ENCODE measurements at places on chromosomes 7 and 10.

DNA sequence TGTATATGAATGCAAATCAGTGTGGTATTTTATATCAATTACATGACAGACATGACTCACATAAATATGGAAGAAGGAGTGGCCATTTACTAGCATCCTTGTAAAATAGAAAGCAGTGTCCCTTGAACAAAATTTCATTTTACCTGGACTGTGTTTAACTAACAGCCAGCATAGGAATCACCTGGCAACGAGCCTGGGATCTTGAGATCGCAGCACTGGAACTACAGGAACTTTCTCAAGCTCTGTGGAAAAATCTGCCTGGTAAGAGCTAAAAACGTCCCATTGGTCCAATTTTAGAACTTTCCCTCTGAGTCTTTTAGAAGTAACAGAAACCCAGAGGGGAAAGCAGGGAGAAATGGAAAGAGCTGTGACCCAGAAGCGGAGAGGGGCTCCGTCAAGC lies 68.9 kb upstream of the AMPH start:
- DNase-seq: no peak

DNA sequence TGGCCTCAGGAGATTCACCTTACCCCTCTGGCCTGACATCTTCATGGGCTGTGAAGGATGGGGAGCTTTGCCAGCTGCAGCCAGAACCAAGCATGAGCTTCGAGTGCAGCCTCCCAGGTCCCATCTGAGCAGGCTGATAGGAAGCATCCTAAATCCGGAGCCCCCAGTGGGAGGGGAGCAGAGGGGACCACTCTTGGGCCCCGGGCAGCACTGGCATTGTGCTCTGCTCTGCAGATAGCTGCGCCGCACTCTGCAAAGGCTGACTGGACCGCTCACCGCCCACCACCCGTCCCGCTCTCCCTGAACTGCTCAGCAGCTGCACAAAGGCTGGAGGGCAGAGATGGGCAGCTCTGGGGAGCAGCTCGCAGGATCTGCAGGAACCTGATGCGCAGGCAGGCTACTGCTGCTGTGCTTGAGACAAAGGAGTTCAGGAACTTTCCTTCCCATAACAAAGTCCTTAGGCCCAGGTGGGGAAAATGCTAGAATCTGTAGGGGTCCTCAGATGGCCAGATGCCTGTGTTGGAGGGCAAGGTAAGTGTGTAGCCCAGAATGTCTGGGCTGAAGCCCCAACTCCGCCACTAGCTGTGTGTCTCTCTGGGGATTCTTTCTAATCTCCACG lies 51.8 kb downstream of the ARHGAP22 start:
- no peak for DNase-seq

- DNase-seq: no peak
These were observed 420.6 kb downstream of the ARL4A start for GRCh38 chr7:13108061-13108460.

- no peak for DNase-seq
These were observed 346.9 kb downstream of the RNLS start for GRCh38 chr10:88236121-88236743.

GRCh38 chr7:114622221-114622620 lies 207.6 kb downstream of the FOXP2 start:
- DNase-seq: no peak

DNA sequence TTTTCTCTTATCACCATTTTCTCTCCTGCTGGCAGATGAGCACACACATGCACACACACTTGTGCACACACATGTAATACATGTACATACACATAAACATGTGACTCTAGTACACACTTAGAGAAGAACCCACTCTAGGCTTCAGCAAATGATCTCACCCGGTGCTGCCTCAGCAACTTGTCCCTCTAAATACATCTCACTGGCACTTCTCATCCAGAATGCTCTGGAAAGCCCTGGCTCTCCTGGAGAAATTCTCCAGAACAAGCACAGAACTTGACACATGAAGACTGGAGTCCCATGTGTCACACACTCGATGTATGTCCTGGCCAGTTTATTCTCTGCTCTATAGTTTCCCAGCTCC lies 254.9 kb downstream of the ELMO1 start:
- DNase-seq: no peak

DNA sequence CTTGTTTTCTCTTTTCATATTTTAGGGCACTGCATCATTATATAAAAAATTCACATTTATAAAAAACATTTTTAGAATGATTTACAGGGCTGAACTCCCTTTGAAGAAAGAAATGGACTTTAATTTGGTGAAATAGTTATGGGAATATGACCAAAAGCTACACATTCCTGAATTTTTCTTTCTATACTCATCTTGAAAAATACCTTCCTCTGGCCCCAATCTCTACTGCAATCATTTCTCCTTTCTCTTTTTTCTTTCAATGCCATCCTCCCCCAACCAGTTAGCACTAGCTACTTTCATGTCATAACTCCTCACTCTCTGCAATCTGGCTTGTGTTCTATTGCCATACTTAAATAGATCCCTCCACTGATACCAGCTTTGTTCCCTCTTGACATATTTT lies 6.2 kb downstream of the WNT8B start:
- no peak for DNase-seq
